ENCODE measurements at places on chromosomes 6 and 20.
A peak's percentile ranks its signal among the peaks of the same experiment; 100 is the strongest.

DNA sequence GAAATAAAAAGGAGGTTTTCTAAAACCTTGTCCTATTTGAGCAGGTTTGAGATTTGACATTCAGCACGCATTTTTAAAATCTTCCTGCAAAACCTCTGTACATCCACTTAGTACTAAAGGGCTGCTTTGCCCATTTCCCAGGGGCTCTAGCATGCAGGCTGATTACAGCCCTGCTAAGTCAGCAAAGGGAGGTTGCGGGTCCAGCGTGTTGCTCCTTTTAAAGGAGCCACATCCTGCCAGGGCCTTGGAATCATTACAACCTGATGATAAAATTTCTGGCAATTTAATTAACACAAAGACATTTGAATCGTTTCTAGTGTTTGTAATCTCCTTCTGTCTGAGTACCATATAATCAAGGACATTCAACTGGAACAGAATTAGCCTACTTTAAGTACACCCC lies 455.1 kb upstream of the CITED2 start:
- DNase-seq = no peak

- peak; percentile 26 for DNase-seq
Measured at GRCh38 chr20:44153636-44154043, 33.3 kb downstream of the JPH2 start.

GRCh38 chr20:35467339-35468224 lies 12.2 kb downstream of the CEP250 start:
- peak; percentile 72 for DNase-seq

DNA sequence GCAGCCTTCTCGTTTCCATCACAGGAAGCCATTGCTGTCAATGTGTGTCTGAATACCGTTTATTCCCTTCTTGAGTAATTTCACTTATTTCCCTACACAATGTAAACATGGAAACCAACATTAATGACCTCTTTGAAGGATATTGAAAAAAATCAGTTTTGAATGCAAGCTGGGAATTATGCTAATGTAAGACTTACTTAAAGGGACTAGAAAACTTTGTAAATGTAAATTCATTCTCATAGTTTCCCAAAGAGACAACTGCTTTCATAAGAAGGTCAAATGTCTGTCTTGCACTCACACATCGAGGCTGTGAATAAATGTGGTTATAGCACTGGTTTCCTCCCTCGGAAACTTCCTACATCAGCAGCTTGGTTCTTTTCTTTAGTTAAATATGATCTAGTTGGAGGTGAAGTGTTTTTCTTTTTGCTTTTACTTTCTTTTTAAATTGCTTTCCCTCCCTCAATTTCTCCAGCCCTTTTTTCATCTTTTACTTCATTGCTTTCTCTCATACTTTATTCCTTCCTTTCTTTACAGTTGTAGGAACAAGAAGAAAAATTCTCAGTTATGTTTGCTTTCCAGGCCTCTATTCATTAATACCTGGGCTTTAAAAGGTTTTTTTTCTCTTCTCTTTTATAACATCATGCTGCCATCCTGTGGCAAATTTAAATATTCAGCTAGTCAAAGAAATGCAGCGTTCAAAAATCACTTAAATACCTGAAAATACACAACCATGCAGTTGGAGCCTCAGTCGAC lies 108.3 kb downstream of the TNFAIP3 start:
- DNase-seq = peak; percentile 54

DNA sequence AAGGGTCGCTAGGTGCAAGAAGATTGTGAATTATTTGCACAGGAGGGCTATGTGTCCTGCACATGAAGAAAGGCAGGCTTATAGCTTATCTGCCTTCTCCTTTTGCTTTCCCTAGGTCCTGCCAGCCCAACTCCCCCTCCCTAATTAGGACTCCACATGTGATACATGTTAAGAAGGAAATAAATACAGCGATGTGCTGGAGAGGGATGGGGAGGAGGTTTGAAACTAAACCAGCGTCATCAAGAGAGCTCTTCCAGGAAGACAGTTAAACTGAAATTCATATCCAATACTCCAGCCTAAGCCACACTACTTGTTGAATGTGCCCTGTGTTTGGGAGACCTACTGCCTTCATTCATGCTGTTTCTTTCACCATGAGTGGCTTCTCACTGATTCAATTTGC lies 34.9 kb upstream of the UTRN start:
- no peak for DNase-seq

- DNase-seq = peak; percentile 27
Measured at GRCh38 chr6:38261626-38262025, 378.1 kb downstream of the BTBD9 start.

GRCh38 chr6:43742285-43742684 lies 27.7 kb upstream of the VEGFA start:
- no peak for DNase-seq

- no peak for DNase-seq
Measured at GRCh38 chr20:34243377-34243776, 2.2 kb downstream of the ASIP start.

DNA sequence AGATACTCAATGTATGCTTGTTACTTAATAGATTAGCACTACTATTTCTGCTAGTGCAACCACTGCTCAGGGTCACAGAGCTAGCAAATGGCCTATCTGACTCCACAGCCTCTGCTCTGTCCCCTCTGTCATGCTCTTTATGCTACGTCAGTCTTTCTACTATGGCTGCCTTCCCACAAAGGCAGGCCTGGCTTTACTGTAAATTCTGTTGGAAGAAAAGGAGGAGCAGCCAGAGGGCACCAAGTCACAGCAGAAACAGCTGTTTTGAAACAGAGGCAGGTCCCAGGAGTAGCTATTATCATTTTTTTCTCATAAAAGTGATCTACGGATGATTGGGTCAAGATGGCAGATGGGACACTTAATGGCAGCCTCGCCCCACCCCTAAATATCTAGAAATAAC lies 10.0 kb upstream of the ELMO2 start:
- DNase-seq = no peak

DNA sequence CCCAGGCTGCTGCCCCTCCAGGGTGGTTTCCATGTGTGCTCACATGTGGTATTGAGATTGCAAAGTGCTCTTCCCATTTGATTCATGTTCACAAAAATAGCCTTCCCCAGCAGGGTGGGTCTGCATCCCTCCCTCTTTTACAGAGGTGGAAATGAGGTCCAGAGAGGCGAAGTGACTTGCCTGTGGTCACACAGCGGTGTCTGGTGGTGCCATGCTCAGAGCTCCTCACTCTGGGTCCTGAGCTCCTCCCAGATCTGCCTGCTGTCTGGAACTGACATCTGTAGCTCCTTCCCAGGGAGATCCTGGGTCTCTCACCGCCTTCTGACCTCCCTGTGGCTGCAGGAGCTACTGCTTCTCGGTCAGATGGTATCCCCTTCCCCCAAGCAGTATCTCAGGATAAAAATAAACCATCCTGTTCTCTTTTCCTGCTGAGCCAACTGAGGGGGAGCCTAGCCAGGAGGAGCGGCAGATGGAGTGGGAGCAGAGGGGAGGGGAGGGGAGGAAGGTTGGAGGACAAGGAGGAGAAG lies 11.9 kb downstream of the CD40 start:
- DNase-seq = no peak

- DNase-seq = no peak
Measured at GRCh38 chr6:40733290-40733689, 146.1 kb upstream of the LRFN2 start.

DNA sequence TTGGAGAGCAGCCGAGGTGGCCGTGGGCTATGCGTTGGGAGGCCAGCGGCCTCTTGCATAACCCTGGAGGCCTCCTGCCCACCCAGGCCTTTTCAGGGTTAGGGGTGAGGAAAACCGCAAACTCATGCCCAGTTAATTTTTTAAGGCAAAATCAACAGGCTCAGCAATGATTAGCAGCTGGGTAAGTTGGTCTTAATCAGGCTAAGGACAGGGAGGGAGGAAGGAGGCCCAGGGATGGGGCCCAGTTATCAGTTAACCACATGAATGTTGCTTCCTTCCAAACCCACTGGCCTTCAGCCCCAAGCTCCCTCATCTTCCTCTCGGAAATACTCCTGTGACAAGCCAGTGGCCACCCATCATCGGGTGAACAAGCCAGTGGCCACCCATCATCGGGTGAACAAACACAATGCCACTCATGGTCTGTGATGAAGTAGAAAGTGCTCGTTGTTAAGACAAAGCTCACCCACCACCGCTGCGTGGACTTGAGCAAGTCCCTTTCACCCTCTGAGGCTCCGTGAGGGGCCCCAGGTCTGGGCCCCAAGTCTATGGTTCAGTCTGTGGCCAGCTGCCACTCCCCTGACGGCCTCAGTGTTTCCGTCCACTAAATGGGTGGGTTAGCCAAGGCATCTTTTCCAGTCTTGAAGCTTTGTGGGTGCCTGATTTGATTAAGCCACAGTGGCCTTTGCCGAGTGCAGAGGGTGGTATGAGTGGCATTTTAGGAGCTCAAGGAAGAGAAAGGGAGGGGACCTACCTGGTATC lies 39.4 kb downstream of the HNF4A start:
- DNase-seq = no peak

DNA sequence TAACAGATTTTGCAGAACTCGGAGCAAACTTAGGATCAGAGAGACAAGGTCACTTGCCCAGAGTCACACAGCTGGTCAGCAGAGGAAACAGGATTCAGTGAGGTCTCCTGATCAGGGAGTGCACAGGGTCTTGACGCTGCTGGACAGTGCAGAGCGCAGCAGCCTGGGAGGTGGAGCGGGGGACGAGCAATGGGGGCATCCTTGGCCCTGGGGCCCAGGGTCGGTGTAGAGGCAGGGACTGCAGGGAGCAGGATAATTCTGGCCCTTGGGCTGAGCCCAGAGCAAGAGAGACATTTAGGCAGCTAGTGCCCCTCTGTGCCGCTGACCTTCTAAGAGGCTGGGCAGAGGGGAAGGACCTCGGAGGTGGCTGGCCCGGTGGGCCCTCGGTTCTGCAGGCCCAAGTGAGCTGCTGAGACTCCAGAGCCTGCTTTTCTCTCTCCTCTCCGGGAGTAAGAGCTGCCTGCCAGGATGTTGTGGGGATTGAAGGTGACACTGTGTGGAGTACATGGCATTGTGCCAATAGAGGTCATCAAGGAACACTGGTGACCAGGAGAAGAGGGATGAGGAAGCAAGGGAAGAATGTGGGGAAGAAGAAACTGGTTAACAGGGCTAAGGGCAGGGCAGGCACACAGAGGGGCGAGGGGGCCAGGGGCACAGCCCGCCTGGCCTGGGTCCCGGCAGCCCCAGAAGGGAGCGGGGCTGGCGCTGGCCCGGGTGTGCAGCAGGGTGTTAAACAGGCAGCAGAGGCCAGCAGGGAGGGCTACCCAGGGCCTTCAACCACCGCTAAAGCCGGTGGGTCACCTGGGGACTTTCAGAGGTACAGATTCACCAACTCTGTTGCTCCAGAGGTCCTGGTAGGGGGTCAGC lies 122.0 kb downstream of the AGPAT4 start:
- no peak for DNase-seq

GRCh38 chr6:3288711-3289663 lies 30.2 kb downstream of the PSMG4 start:
- no peak for DNase-seq

GRCh38 chr6:20939161-20939775 lies 405.0 kb downstream of the CDKAL1 start:
- DNase-seq = no peak

DNA sequence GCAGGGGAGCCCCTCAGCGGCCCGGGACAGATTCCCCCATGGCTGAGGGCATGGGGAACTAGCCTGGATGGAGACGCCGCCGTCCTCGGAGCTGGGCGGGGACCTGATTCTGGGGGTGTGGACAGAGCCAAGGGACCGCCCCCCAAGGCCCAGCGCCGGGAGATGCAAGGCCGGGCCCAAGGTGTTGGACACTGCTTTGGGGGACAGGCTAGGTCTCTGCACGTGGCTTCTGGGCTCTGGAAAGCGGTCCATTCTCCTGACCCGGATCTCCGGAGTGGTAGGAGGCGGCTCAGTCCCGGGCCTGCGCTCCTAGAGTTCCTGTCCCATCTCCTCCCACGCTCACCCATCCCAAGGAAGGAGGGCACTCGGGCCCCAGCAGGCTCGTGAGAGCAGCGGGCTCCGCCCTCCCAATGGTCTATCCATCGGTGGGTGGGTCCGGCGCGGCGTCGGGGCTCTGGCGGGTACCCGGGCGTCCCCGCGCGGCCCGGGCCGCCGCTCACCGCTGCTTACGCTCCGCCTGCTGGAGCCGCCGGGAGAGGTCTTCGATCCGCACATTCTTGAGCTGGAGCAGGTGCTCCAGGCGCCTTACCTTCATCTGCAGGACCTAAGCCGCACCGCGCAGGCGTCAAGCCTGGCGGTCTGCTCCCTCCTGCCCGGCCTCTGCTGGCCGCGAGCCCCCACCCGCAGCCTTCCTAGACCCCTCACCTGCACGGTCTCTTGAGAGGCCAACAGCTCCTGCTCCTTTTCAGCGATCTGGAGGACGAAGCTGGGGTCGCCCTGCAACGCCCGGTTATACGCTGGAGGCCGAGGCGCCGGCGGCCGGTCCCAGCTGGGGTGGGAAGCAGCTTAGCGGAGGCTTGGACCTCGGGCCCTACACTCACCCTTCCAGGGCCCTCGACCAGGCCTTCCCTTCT lies 3.3 kb downstream of the SPEF1 start:
- peak; percentile 24 for DNase-seq

DNA sequence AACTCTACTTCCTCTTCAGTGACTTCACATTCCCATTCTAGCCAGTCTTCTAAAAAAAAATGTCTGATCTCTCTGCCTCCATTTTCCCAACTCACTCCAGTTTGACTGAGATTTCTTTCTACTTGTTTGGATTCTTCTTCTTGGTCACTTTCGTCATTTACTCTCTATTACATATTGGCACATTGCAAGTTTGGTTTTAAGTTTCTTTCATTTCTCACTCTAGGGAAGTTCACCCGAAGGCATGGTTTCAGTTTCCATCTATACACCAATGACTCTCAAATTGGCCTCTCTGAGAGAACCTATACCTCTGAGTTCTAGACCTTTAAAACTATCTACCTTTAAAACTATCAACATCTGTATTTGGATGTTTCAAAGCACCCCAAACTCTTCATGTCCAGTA lies 51.3 kb downstream of the CD109 start:
- DNase-seq = no peak

- no peak for DNase-seq
Measured at GRCh38 chr6:167247814-167248595, 43.1 kb upstream of the UNC93A start.

DNA sequence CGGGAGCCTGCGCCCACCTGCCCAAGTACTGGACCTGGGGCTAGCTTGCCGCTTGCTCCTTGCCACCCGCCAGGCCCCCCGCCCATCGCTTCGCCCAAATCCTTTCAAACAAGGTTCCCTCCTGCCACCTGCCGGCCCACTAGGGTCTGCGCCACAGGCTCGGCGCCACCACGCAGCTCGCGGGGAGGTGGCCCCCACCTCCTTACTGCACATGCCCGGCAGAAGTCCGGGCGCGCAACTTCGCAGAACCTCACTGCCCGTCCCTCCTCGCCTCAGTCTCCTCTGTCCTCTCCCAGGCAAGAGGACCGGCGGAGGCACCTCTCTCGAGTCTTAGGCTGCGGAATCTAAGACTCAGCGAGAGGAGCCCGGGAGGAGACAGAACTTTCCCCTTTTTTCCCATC lies 11.2 kb downstream of the GNAS-AS1 start:
- peak; percentile 71 for DNase-seq

DNA sequence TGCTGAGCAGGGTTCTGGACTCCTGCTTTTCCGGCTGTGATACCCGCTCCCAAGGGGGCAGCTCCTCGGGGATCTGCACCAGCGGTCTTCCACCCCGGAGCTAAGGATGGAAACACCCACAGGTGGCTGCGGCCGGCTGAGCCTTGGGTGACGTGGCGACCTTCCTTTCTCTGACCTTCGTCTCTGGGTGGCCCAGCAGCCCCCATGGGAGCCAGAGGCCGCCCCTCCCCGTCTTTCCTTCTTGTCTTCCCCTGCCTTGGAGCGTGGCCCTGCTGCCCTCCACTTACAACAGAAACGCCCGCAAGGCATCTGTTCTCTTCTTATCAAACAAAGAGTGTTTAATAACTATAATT lies 405.7 kb downstream of the TAF4 start:
- DNase-seq = no peak

- peak; percentile 69 for DNase-seq
Measured at GRCh38 chr6:117605169-117605826, 3.0 kb upstream of the GOPC start.

All from PC-3 (cell line).